ENCODE measurements at places on chromosomes 12 and 14.

GRCh38 chr14:99132821-99133635 is 139.0 kb downstream of the BCL11B start:
- DNase-seq, result no peak

- no peak for DNase-seq
Observed at GRCh38 chr14:99257673-99258221, 14.2 kb downstream of the BCL11B start.

- DNase-seq, result no peak
Observed at GRCh38 chr14:69816216-69816615, 19.2 kb upstream of the SLC10A1 start.

DNA sequence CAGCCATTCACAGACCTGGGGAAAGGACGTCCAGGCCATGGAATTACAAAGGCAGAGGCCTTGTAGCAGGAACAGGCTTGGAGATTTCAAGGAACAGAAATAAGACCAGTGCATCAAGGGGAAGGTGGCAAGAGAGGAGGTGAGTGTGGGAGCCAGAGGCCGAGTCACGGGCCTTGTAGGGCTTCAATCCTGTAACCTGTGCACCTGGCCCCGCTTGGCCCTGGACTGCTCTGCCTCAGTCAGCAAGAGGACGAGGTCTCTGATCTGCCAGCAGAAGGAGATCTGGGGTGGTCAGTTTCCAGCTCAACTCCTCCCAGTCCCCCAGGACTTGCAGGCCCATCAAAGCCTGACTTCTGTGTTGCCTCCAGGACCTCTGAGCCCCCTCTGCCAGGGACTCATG is 200.8 kb downstream of the VRK1 start:
- no peak for DNase-seq

- no peak for DNase-seq
Observed at GRCh38 chr12:121712190-121712460, 427 bp upstream of the TMEM120B start.

DNA sequence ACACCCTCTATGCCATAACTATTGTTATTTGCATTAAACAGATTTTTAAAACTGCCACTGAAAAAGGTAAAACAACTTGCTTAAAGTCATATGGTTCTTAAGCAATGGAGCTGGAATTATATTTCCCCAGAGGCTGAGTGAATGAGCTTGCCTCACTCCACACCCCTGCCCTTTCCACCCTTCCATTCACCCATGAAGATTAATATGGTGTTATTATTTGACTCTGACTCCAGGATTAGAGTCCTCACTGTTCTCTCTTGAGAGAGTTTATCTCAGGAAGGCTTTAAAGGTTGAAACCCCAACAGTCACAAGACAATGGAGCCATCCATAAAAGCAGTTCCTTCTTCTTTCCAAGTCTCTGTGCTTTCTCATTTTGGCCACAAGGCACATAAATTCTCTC is 84.9 kb downstream of the RTN1 start:
- no peak for DNase-seq

GRCh38 chr12:55687746-55688145 is 20.0 kb downstream of the ITGA7 start:
- no peak for DNase-seq

- DNase-seq, result no peak
Observed at GRCh38 chr14:96978525-96979272, 181.5 kb downstream of the VRK1 start.

- no peak for DNase-seq
Observed at GRCh38 chr14:102510616-102511520, 1.3 kb upstream of the ANKRD9 start.

DNA sequence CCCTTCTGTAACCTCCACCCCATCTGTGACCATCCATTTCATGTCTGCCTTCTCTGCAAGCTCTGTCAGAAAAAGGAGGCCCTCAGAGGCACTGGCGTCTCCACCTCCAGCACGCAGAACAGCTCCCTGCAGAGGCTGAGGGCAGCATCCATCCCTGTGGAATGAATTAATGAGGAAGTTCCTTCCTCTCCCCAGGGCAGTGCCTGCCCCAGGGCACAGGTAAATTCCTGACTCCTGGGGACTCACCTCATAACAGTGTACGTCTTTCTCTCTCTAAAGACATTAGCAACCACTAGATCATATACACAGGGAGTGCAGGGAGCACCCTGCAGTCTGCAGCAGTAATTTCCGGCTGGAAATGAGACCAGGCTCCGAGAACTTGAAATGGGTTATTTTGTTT is 155.0 kb upstream of the TMEM132C start:
- DNase-seq, result no peak

GRCh38 chr14:92385561-92385960 is 62.6 kb downstream of the SLC24A4 start:
- DNase-seq, result no peak

- DNase-seq, result no peak
Observed at GRCh38 chr14:96737881-96738280, 59.3 kb upstream of the VRK1 start.

GRCh38 chr12:25352083-25352918 is 101.6 kb upstream of the KRAS start:
- no peak for DNase-seq

GRCh38 chr12:18750085-18750484 is 12.2 kb downstream of the CAPZA3 start:
- DNase-seq, result no peak

GRCh38 chr12:62472472-62472871 is 5.8 kb downstream of the MON2 start:
- no peak for DNase-seq

DNA sequence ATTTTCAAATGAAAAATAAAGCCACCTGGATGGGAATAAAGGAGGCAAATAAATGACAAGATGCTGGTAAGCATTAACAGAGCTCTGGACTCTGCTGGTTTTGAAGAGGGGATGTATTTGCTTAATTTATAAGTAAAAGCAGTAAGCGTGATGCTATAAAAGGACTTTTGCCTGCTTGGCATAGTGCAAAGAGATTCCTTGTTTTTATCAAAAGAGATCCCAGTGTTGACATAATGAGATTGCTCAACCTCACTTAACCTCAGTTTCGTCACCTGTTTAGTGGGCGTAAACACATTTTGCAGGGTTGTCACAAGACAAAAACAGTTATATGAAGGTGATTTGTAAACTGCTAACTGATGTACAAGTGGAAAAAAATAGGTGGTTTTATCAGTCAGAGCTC is 13.8 kb downstream of the ASCL1 start:
- no peak for DNase-seq

- DNase-seq, result no peak
Observed at GRCh38 chr14:74841230-74842207, 34.4 kb downstream of the PROX2 start.

GRCh38 chr12:120417917-120418580 is 19.9 kb upstream of the COX6A1 start:
- no peak for DNase-seq

DNA sequence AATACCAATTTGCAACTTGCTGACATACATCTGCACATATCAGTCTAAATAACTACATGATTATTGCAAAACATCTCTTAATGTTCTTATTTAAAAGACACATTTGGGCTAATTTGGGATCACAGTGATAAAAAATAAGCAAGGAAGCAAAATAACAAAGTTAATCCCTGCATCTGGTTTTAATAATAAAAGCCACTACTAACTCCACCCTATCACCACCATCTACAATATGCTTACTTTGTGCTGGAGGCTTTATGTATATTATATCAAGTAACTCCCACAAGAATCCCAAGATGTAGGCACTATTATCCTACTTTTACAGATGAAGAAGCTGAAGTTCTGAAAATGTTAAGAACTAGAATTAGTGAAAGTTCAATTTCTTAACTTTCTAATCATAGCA is 45.7 kb downstream of the TAOK3 start:
- DNase-seq, result no peak

GRCh38 chr12:1844223-1844622 is 23.9 kb downstream of the LRTM2 start:
- DNase-seq, result no peak

- no peak for DNase-seq
Observed at GRCh38 chr12:48822711-48823110, 4.4 kb downstream of the CACNB3 start.

- no peak for DNase-seq
Observed at GRCh38 chr14:37143475-37143874, 28.9 kb downstream of the SLC25A21 start.

GRCh38 chr12:114679452-114679875 is 4.5 kb downstream of the TBX3 start:
- no peak for DNase-seq

GRCh38 chr14:92389598-92390158 is 66.7 kb downstream of the SLC24A4 start:
- DNase-seq, result no peak

- no peak for DNase-seq
Observed at GRCh38 chr12:75822416-75822815, 209.2 kb downstream of the PHLDA1 start.

DNA sequence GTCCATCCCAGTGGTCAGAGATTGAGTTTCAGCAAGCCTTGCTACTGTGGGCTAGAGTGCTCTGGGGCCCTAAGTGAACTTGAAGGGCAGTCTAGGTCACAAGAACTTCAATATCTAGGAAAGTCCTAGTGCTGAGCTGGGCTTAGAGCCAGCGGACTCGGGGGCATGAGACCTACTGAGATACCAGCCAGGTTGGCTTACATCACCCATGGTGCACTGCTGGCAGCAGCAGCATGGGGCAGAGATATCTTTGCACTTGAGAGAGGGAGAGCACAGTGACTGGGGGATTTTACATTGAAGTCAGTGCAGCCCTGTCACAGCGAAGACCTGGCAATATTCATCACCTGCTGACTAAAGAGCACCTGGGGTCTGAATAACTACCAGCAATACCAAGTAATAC is 158.3 kb upstream of the PRKD1 start:
- DNase-seq, result no peak

DNA sequence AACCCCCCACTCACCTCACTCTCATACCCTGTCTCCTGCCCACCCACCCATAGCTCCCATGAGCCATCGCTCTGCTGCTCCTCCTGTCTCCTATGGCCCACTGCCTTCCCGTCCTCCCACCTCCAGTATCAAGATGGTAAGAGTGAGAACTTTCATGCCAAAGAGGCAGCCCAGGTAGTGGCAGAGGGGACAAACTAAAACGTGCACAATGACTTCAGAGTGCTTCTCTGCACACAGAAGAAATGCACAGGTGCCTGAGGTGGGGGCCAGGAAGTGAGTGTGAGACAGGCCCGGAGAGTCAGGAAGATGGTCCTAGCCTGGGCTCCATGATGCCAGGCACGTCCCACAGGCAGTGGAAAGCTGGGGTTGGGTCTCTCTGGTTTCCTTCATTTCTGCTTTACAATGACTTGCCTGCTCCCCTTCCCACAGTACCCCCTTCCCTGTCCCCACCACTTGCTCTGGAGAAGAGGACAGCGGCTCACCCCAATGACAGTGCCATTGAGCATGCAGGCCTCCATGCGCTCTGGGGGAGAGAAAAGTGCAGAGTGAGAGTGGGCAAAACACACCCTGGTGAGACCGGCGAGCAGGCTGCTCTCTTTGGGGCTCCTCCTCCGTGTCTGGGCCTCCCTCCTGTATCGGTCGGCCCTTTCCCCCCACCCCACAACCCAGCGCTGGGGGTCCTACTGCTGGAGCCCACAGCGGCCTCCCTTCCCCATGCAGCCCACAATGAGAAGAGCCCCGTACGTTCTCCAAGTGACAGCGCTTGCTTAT is 22.8 kb upstream of the ANO2 start:
- DNase-seq, result no peak

- DNase-seq, result no peak
Observed at GRCh38 chr14:34711796-34712712, 2.3 kb downstream of the CFL2 start.

DNA sequence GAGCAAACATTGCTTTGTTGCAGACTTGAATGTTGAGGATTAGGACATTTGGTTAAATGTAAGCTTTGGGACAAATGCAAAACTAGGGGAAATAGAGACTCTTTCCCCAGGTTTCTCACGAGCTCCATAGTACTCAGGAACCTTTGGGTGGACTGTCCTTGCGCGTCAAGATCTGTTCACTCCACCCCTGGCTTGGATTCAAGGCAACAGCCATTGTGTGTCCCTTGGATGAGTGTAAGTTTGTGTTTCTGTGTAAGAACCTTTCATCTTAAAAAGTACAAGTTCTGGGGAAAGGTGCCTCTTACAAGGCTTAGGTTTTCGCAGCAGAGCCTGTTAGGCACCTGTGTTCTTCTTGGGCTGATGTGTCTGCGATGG is 3.7 kb downstream of the SUSD6 start:
- no peak for DNase-seq

DNA sequence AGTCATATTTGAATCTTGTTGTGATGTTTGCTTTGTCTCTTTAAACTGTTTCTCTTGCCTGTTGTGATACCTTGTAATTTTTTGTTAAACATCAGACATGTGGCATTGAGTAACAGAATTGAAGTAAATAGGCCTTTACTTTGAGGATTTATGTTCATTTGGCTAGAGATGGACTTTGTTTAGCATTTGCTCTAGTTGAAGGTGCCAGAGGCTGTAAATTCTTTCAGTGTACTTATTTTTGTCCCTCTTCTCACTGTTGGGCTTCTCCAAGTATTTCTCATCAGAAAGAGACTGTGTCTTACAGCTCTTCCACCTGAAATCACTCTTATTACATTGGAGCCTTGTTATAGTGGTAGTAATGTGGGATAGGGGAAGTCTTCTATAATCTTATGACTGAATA is 175.8 kb downstream of the LRFN5 start:
- no peak for DNase-seq

- DNase-seq, result no peak
Observed at GRCh38 chr14:33103489-33103888, 164.8 kb downstream of the NPAS3 start.

- DNase-seq, result no peak
Observed at GRCh38 chr14:91116913-91117588, 3.2 kb downstream of the DGLUCY start.

GRCh38 chr12:96045566-96045965 is 10.2 kb upstream of the LTA4H start:
- no peak for DNase-seq

- no peak for DNase-seq
Observed at GRCh38 chr12:88630561-88630960, 50.3 kb upstream of the KITLG start.

DNA sequence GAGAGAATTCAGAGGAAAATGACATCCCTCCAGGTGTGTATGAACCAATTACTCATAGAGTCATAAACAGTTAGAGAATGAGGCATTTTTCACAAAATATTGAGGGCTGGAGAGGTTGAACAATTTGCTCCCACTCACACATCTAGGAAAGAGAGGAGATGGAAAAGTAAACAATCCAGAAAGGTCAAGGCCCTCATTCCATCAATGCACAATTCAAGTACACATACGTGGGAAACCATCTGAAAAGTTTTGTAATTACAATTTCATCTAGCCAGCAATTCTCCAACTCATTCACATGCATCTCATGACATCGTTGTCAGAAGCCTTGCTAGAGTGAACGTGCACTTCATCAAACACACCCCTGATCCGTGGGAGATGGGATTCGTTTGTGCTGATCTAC is 15.7 kb upstream of the BCL2L14 start:
- no peak for DNase-seq
